ENCODE measurements at places on chromosomes 5 and 9.

- no peak for DNase-seq
Measured at GRCh38 chr5:74552101-74552500, 88.4 kb downstream of the ENC1 start.

DNA sequence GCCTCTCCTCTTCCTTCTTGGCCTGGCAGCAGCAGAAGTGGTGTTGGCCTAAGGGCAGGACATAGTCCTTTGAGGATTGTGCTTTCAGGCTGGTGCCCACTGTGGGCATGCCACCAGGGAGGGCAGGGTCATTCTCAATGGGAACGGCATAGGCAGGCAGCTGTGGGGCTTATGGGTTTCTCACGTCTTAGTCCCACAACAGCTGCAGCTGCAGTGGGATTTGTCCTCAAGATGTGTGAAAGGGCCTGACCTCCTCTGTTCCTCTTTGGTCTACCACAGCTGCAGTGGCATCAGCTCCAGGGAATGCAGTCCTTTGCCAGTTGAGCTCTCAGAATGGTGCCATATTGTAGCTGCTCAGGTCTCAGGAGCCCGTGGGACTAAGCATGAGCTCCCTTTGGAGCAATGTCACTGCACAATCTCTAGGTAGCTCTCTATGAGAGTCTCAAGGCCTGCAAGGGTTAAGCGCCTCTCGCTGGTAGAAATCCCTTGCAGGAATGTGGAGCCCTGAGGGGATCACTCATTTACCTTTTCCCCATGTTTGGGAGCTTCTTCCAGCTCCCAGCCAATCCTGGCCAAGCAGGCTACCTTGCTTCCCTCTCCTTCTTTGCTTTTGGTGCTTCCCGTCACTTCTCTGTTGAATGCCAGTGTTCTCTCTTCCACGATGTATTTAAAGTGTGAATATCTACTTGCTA lies 104.8 kb downstream of the GNA14 start:
- no peak for DNase-seq

DNA sequence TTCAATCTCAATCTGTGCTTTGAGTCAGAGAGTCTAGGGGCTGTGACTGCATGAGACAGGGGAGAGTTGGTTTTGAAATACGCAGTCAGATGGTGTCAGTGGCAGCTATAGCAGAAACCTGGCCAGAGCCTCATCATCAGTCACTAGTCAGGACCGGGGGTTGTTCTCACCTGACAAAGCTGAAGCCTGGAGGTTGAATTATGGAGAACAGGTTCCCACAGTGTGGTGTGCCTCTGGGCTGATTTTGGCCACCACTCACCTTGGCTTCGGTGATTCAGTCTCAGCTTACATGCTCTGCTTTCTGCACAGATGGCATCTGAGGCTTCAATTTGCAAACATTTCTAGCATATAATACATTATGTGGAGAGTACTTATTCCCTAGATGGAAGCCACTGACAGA lies 387.3 kb downstream of the YTHDC2 start:
- no peak for DNase-seq

DNA sequence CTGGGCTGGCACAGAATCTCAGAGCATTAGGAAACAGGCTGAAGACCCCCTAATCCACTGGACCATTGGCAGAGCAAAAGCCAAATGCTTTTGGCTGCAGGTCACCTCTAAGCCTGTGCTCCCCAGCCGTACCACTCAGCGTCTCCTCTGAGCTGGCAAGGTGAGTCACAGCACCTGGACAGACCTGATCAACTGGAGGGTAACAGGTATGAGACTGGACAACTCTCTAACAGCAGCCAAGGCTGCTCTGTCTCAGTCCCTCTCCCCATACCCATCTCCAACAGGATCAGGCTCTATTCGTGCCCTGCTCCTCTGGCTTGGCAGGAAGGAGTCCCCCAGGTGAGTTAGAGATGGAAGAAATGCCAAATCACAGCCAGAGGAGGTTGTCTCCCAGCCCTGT lies 4.7 kb downstream of the GOLGA2 start:
- no peak for DNase-seq

DNA sequence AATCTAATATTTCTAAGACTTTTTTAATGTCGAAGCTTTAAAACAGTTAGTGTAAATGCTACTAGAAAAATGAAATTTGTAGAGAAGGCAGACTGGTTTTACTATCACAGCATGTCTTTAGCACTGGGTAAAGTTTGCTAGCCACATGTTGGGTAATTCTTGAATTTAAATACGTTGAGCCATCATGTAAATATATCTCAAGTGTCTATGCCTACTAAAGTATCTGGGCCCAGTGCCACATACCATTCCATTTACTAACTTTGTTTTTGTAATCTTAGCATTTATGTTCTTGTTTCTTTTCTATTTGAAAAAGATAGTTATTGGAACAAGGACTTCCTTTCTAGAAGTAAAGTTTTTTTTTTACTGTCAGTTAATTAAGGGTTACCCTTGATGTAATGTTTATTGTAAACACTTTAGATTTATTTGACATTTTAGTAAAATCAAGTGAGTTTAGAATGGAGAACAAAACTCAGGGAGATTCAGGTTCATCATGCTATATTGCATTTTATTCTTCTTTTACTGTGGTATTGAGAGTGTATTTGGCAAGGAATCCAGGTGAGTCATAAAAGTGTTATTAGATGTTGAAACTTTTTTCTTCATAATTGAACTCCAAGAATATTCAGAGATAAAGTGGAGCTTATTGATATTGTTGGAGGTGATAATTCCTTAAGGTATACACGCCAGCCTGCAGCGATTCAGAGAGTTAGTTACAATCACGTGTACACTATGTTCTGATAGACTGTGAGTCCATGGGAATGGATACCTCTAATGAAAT lies 182.4 kb downstream of the CCDC171 start:
- no peak for DNase-seq

DNA sequence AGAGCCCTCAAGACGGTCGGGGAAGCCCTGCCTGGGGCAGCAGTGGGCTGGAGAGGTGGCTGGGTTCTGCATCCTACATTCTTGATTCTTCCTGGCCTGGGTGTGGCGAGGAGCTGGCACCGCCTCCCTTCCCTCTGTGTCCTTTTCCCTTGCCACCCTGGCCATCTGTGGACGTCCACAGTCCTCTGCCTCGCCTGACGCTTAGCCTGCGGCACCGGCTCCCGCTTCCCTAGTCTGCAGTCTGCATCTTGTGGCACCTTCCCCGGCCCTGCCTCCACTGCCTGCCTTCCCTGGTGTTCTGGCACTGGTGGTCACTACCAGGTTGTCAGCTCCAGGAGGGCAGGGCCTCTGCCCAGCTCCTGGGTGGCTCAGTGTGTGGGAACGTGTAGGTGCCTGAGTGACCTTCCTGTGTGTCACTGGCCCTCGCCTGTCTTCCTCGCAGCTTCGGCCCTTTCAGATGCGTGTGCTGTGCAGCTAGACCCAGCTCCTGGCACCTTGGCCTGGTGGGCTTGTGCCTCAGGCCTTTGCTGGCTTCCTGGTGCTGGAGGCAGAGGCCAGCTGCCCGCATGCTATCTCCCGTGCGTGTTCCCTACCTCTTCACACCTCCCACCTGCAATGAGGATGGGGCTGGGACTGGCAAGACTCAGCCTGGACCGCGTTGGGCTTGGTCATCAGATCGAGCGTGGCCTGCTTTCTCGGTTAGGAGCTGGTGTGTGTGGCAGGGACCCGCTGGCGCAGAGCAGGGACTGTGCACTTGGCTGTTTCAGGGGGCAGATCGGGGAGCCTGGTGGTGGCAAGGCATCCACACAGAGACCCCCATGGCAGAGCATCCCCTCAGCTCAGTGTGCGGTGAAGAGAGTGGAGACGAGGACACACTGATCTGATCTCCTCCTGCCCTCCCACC lies 20.9 kb downstream of the TRAF2 start:
- DNase-seq, result no peak

DNA sequence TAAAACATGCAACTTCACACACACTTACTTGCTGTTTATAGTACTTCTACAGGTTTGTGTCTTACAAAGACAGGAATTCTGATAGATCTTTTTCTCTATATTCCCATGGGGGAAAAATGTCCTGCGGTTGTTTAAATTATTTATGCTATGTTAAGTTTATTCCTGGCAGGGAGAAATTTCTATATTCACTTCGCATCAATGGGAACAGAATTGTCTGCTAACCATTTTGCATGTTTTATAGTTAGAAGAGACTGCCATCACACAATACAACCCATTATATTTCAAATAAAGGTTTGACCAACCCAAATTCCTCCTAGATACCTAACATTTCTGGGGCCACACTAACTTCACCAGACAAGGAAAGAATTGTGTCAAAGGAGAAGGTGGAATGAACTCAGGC lies 110.0 kb upstream of the PRR16 start:
- DNase-seq, result no peak

DNA sequence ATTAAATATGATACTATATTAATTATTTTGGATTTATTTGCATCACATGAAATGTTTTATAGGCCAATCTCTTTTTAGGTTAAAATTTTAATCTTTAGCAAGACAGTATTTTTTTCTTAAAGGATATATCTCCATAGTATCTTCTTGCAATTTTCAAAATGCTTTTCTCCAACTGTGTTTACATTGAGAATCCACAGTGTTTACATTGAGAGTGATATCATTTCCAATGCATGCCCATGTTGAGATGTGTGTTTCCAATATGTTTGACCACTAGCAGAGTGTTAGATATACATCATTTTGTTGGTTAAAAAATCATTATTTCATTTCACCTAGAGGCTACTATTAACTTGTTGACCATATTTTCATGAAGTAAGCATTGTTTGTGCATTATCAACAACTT lies 17.3 kb downstream of the VCAN start:
- DNase-seq, result no peak

GRCh38 chr5:59130431-59130830 lies 547.6 kb downstream of the RAB3C start:
- no peak for DNase-seq

- DNase-seq, result no peak
Measured at GRCh38 chr5:19900269-19900668, 87.7 kb downstream of the CDH18 start.

DNA sequence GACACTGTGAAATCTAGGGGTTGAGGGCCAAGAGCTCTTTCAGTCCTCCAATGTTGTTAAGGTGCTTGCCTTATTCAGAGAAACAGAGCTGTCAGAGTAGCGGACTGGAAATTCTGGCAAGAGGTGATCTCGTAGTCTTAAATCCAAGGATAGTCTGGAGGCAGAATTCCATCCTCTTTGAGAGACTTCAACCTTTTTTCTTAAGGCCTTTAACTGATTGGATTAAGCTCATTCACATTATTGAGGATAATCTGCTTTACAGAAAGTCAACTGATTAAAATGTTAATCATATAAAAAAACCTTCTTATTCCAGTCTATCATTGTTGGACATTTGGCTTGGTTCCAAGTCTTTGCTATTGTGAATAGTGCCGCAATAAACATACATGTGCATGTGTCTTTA lies 243.1 kb upstream of the COX7C start:
- DNase-seq, result no peak

Data from stimulated activated naive CD8-positive, alpha-beta T cell treated with anti-CD3 and anti-CD28 coated beads, Interleukin-15, amount 100 ng/mL, for 72 hours (primary cell).